ENCODE measurements at places on chromosomes 6 and 20. TPM values are rescaled to one million over a fixed set of nuclear protein-coding genes. Genes with fewer than 3 reads are reported as not detected.
A peak's percentile ranks its signal among the peaks of the same experiment; 100 is the strongest.

GRCh38 chr6:10559522-10560152 is 38.5 kb downstream of the GCNT2 start:
- DNase-seq, result no peak

DNA sequence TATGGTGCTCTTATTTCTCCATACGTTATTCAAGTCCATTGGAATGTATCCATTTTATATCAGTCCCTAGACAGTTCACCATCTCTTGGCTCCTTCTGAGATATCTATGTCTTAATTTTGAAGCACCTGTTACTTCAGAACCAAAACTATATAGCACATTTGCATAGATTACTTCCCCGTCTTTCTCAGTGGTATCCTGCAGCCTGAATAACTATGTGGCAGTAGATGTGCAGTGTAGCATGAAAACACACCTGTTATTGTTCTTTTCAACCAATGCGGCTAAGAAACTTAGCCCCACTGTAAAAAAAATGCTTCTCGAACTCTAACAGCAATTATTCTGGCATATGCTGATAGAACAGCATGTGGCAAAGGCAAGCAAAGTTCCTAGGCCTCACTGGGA is 1184.4 kb upstream of the ADGRB3 start:
- DNase-seq, result no peak

GRCh38 chr6:105317607-105318533 is 85.0 kb downstream of the PREP start:
- DNase-seq, result no peak

- DNase-seq, result no peak
Measured at GRCh38 chr6:30495993-30496392, 6.7 kb downstream of the HLA-E start.

GRCh38 chr20:47256668-47257236 is 99.7 kb downstream of the ZMYND8 start:
- DNase-seq, result no peak

DNA sequence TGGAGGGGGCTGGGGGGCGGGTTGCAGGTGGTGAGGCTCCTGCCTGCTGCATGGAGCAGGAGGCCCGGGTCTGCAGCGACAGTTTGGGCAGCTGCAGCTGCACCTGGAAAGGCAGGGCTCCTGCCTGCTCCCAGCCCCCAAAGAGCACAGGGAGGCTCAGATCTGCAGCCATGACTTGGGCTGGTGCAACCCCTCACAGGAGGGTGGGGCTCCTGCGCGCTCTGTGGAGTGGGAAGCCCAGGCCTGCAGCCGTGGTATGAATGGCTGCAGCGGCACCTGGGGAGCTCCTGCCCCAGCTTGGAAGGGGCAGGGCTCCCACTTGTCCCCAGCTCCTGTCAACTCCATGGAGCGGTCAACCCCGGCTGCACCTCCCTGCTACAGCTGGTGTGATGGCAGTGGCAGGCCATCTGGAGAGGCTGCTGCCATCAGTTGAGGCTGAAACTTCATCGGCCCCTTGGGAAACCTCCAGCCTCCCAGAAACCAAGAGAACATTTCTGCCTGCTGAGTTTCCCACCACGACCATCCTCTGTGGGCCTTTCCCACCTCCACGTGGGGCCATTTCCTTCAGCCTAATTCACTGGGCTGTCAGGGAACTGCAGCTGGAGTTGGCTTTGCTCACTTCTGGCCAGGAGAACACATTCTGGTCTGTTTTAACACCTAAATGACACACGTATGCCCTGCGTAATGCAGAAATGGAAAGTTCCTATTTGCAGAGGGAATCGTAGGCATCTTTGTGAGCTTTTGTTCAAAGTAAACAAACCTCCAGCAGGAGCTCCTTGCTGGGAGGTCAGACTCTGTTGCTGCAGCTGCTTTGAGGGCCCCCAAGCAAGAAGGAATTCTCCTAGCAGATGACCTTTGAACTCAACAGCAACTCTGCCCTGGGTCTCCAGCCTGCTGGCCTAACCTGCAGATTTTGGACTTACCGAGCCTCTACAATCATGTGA is 429.0 kb downstream of the PREX1 start:
- DNase-seq, result peak; percentile 91

- DNase-seq, result no peak
Measured at GRCh38 chr6:33199687-33200218, 712 bp downstream of the RXRB start.

DNA sequence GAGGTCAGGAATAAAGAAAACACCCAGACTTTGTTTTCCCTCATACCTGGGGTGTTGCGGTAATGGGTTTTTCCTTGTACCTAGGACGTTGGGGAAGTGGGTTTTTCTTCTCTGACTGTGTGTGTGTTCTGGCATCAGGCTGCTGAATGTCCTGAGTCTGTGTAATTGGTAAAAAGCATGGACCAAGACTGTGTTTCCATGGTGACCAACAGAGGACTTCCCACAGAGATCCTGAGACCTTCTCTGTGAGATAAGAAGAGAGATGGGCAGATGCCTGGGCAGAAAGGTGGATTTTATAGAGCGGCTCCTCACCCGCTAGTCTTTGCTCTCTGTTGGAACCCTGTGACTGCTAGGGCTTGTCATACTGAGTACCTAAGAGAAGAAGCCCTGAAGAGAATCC is 135.4 kb upstream of the GGTLC1 start:
- DNase-seq, result no peak

- no peak for DNase-seq
Measured at GRCh38 chr6:101705866-101706265, 312.4 kb downstream of the GRIK2 start.

GRCh38 chr20:5096463-5096862 is 23.3 kb downstream of the PCNA start:
- no peak for DNase-seq

- no peak for DNase-seq
Measured at GRCh38 chr6:159718634-159719033, 8.7 kb upstream of the WTAP start.

Gene MTFR2
- 1.9 TPM for total RNA-seq

Gene MEP1A
- not detected for total RNA-seq

Gene CGA
- total RNA-seq, result 1.9 TPM

Gene TSPO2
- total RNA-seq, result 1.4 TPM

Gene MAP3K5
- total RNA-seq, result 10.2 TPM

Gene HLA-G
- total RNA-seq, result not detected

Gene PRL
- not detected for total RNA-seq

Gene HUS1B
- 0.92 TPM for total RNA-seq

Data from tongue (tissue), 3 donors.